ENCODE measurements at places on chromosomes 6 and 20.

GRCh38 chr6:75850026-75850833, 101.2 kb downstream of the MYO6 start:
- DNase-seq = no peak

DNA sequence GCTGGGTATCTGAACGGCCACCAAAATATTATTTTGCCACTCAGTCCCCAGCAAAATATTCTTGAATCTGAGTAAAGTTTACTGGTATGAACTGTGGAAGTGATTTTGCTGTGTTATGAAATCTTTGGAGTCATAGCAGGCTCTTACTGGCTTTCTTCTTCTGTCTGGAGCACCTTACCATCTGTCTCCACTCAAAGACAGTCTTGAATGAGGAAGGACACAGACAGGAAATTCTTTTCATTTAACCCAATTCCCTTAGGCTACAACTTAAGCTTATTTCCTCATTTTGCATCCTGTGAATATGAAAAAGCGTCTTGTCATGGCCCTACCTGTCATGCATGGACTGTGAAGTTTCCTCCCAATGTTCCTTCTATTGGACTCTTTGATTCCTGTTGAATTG, 24.7 kb downstream of the FNDC1 start:
- DNase-seq = peak; percentile 65

DNA sequence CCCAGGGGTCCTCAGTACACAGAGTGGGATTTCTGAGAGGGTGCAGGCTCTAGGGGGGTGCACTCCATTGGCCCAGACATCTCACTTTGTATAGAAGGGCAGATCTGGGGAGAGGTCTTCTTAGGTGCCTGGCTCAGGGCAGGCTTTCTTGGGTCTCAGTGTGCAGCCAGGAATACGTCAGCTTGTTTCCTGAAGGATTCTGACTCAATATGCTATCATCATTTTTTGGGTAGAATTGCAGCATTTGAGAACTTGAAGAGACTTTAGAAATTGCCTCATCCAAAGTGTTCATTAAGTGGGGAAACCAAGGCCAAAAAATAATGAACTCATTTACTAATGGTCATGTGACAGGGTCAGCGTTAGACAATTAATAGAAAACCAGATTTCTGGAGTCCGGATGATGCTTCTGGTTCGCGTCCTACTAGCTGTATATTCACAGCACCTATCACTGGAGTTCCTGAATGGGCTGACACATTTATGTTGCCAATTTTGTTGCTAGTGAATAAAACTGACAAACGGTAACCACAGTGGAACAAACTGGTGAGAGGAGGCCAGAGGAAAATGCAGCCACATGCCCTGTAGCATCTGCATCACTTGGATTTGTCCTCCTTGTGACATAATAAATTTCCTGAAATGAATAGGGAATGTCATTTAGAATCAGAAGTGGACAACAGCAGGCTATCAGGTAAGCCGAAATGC, 238.9 kb downstream of the TBC1D7 start:
- peak; percentile 27 for DNase-seq

DNA sequence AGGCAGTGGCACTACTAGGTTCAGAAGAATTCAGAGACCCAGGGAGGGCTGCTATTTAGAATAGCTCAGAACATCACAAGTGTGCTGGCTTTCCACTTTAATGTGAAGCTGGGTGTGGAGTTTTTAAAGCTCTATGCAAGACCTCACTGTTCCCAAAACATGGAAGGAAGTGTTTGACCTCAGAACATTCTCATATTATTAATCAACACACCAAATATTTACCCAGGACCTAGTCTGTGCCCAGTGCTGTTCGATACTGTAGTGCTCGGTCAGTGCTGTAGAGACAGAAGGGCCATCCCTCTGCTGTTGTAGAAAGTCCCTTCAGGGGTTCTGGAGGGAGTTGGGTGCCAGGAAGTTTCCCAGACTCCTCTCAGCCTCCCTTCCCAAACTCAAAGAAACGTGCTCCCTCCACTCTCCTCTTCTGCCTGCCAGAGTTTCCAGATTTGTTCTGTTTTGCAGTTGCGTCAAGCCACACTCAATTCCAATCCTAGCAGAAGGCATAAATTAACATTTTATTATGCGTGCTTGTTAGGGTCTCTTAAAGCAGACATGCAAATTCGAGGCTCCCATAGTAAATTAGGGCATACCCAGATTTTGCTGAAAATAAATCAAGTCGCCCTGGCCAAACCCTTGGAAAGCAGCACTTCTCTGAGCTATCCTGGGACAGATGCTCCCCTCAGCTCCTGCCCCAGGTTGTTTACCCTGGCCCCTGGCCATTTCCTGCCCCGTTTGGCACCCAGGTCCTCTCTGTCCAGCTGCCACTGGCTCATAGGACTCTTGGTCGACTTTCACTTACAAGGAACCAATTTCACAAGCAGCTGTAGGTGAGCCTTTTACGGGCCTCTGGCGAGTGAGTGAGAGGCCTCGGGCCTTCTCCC, 248.6 kb downstream of the HIVEP2 start:
- DNase-seq = no peak

- DNase-seq = no peak
Measured at GRCh38 chr6:169656546-169657283, 45.1 kb downstream of the WDR27 start.

GRCh38 chr6:159904497-159904911, 13.7 kb downstream of the MAS1 start:
- no peak for DNase-seq

DNA sequence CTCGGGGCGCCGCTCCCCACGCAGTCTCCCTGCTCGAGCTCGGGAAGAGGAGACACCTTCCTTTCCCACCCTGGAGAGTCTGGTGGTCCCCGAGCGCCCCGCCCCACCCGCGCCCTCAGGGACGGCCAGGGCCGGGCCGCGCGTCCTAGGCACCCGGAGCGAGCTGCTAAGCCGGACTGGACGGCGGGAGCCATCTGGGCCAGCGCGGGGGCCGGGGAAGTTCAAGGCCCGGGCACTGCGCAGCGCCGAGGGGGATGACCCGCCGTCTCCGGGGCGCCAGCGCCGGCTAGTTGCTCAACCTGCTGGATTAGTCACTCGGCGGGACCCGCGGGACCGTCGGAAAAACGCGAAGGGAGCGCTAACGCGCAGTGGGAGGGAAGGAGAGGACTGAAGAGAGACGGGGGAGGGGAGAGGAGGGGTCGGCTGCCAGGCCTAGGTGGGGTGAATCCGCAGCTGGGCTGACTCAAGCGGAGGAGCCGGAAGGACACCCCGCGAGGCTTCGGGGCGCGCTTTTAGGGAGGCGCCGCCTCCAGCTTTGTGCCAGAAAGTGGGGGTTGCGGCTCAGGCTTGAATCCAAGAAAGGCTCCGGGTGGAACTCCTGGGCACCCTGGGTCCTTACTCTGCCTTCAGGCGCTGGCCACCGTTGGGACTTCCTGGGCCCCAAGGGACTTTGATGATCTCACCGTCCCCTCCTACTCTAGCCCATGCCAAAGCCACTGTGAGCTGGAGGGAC, 75.7 kb upstream of the FOXP4 start:
- DNase-seq = peak; percentile 44

DNA sequence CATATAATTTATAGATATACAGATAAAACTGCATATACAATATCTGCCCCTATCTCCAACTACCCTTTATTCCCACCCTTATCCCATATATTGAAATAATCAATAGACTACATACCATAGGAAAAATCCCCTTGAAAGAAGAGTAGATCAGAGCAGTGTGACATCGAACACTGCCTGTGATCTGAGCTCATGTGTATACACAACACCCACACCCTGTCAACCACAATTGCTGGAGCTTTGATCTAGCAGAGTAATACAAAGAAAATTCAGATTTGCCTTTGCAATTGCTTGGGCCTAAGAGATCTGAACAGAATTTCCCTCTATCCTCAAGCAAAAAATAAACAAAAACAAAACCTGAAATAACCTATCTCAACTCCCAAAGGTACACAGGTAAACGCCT, 119.3 kb downstream of the ASCC3 start:
- DNase-seq = no peak

GRCh38 chr6:35034411-35035191, 106.5 kb downstream of the TCP11 start:
- DNase-seq = no peak

GRCh38 chr20:60192326-60192725, 234.1 kb downstream of the CDH26 start:
- DNase-seq = peak; percentile 39

DNA sequence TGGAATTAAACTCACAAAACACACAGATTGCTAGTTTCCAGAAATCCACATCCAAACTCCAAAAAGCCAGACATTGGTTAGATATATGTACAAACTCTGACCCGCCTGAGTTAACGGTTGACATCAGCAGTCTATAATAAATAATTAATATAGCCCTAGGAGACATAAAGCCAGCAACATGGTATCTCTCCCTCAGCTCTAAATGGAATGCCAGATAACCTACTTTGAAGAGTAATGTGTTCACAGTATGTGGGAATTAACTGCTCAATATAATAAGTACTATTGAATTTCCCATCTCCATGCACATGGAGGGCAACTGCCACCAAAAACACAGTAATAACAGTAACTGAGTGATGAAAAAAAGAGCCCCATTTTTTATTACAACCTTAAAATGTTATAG, 383.2 kb downstream of the CD83 start:
- DNase-seq = no peak

- peak; percentile 46 for DNase-seq
Measured at GRCh38 chr6:35146453-35146852, 5.3 kb upstream of the TCP11 start.

DNA sequence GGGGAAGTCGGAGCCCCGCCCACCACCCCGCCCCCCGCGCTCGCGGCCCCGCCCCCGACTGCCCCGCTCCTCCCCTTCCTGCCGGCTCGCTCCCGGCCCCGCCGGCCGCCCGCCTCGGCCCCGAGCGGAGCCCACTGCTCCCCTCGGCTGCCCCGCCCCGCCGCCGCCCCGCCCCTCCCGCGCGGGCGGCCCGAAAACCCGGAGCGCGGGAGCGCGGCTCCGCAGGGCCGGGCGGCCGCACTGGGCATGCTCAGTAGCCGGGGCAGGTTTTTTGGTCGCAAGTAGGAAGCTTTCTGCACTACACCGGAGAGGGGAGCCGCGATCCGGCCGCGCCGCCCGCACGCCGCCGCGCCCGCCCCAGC, at the start of gene CDYL:
TSS of gene CDYL (plus strand) at position 274 of the 362 bp plus-strand sequence. CDS start 380 bp downstream, outside the sequence.
- DNase-seq = peak; percentile 98

DNA sequence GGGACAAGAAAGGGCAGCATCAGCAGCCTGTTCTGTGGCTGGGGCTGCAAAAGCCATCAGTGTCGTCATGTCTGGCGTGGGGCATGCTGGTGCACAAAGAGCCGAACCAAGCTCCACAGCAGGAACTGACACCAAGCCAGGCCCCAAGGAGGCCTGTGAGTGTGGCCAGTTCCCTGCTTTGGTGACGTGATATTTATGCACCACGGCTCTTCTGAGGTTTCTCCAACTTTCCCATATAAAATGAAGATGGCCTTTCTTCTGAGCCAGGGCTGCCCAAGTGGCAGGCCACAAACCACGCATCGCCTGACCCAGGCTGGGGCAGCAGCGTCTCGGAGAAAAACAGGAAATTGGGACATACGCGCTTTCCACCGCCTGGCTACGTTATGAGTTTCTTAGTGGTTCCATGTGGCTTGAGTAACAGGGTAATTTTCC, 109.9 kb downstream of the RIN2 start:
- no peak for DNase-seq

DNA sequence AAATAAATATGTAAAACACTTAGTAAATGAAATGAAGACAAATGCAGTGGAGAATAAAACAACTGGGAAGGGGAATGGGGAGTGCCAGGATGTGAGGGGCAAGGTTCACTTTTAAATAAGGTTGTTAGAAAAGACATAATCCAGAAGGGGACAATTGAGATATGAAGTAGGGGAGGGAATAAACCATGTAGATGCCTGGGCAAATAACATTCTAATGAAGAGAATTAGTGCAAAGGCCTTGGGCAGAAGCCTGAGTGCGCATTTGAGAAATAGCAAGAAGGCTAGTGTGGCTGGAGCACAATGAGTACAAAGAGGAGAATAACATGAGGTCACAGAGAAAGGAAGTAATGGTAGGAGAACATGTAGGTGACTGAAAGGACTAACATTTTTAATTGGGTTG, 2.4 kb downstream of the CEP57L1 start:
- DNase-seq = no peak

GRCh38 chr20:61749406-61750075, 316.1 kb downstream of the TAF4 start:
- no peak for DNase-seq

- DNase-seq = no peak
Measured at GRCh38 chr6:39558079-39558478, 167.1 kb downstream of the KIF6 start.

GRCh38 chr6:7589221-7589620, 777 bp upstream of the SNRNP48 start:
- no peak for DNase-seq

GRCh38 chr6:170102582-170103481, 188.0 kb downstream of the DLL1 start:
- no peak for DNase-seq

DNA sequence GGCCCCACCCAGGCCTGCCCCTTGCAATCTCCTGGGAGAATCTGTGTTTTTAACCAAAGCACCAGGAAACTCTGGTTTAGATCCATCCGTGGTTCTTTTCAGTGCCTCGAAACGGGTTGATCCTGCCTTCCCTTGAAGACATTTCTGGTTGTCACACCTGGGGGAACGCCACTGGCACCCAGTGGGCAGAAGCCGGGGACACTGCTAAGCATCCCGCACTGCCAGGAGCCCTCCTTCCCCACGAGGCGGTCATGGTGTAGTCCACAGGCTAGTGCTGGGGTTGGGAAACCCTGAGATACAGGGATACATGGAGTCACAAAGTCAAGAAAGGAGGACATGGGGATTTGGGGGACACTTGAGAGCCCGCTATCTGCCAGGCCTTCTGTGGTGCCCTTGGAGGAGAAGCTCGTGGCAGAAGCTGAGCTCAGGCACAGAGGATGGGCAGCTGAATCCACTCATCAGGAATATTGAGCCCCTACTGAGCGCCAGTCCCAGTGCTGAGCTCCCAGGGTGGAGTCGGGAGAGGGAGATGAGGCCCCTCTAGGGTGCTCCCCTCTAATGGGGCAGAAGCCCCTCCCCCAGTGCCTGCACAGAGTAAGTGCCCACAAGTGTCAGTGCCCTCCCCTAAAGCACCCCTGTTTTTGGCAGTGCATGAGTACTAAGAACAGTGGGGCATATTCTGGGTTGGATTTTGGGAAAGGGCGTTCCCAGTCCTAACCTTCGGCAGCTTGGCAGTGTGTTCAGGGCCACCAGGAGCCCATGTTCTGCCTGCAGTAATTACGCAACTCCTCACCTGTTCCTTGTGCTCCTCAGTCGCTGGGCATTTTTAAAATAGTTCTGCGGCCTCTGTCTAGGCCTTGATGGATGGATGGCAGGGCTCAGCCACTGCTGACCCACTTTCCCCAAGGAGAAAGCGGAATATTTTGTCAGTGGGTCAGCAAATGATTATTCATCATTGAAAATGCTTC, 25.6 kb upstream of the PHACTR3 start:
- DNase-seq = no peak

- DNase-seq = no peak
Measured at GRCh38 chr20:33679758-33680485, 5.7 kb upstream of the NECAB3 start.
